Stomach (tissue), 19 donors: ENCODE measurements at places on chromosomes 12 and 14. TPM values are rescaled to one million over a fixed set of nuclear protein-coding genes. Genes with fewer than 3 reads are reported as not detected.

- DNase-seq, result no peak
- H3K4me1 ChIP-seq, result no peaks in the 10 kb centered on the region
- H3K36me3 ChIP-seq, result no peaks in the 10 kb centered on the region
- H3K27me3 ChIP-seq, result no peaks in the 10 kb centered on the region
- no peak overlapping the region for H3K27ac ChIP-seq
- no peak overlapping the region for H3K4me3 ChIP-seq
Measured at GRCh38 chr14:53896726-53897125, 59.9 kb downstream of the BMP4 start.

DNA sequence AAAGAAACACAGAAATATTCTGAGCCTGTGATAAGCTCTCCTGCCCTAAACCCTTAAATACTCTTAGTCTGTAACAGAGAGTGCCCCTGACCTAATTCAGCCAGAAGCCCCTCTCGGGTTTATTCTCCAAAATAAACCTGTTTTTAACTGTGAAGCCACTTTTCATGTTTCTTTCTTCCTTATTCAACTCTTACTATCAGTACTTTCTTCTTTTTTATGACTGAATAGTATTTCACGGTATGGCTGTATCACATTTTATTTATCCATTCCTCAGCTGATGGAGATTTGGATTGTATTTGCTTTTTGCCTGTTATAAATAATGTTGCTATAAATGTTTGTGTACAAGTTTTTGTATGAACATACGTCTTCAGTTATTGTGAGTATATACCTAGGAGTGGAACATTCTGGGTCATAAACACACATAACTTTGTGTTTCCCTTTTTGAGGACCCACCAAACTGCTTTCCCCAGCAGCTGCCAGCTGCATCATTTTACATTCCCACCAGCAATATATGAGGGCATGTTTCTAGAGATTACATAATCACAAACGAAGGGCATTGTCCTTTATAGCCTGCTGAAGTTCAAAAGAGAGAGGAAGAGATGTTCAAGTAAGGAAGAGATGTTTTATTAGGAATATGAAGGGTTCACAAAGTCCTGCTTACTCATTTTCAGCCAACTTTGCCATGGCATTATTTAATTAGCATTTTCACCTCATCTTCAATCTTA, 199.4 kb upstream of the NUDT4 start:
- H3K36me3 ChIP-seq, result no peaks in the 10 kb centered on the region
- no peaks in the 10 kb centered on the region for H3K27me3 ChIP-seq
- peaks cover 4% of the 10 kb centered on the region for H3K4me1 ChIP-seq

DNA sequence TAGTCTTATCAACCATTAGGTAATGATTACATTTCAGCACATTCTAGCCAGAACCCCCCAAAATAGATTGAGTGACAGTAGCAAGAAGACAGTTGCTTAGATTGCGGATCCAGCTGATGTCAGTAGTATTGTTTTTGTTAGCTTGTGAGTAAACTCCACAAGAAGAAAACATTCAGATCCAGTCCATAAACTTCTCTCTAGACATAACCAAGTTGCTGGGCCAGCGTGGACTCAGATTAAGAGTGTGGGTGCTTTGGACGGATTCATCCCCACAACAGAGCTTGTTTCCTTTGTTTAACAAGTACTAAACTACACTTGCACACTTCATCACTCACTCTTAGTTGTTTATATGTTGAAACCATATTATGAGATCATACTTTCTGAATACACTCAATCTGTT, 293.4 kb downstream of the NPAS3 start:
- no peaks in the 10 kb centered on the region for H3K36me3 ChIP-seq
- no peak for DNase-seq
- H3K27me3 ChIP-seq, result no peaks in the 10 kb centered on the region
- no peak overlapping the region for H3K27ac ChIP-seq

DNA sequence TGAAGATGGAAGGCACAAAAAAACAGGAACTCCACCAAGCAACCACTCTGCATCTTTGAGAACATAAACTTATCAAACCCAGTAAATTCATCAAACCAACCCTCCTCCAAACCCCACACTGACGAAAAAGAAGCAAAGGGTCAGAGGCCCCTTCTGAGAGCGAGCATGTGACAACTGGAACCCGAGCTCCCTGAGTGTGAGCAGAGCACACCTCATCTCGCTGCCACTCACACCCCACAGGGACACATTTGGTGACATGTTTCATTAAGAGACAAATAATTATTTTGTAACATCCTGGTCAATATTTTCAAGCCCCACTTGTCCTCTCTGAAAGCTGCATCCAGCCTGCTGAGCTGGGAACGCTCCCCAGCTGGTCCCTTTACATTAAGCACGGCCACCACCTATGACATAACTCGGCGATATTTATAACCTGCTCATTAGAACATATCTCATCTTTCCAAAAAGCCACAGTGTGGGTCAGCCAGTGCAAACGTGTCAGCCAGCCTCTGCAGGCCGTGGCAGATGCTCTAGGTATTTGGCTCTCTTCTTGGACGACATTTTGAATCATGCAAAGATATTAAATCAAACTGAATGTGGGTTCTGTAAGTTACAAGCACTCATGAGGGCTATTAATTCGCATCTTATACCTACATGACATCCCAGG, 120.1 kb downstream of the TTC7B start:
- no peaks in the 10 kb centered on the region for H3K27me3 ChIP-seq
- no peak overlapping the region for H3K4me3 ChIP-seq
- H3K36me3 ChIP-seq, result no peaks in the 10 kb centered on the region
- H3K4me1 ChIP-seq, result no peaks in the 10 kb centered on the region

SPSB2 gene
- 11.2 TPM for polyA plus RNA-seq
